Smooth muscle cell of bladder (primary cell): ENCODE measurements at places on chromosomes 5 and 9. TPM values are rescaled to one million over a fixed set of nuclear protein-coding genes. Genes with fewer than 3 reads are reported as not detected.

Gene GBGT1
- 6.8 and 7.8 TPM in 2 replicates for total RNA-seq

Gene SAXO1
- total RNA-seq, result under 0.01 and 0.09 TPM in 2 replicates

Gene NFIB
- total RNA-seq, result 9.7 and 13.6 TPM in 2 replicates

Gene FGF1
- 0.92 and 1.1 TPM in 2 replicates for total RNA-seq

Gene FOXD4L6
- total RNA-seq, result under 0.01 and 0.09 TPM in 2 replicates

Gene KLF9
- 85.1 and 102 TPM in 2 replicates for total RNA-seq

Gene ADAMTS6
- total RNA-seq, result 58.6 and 72.2 TPM in 2 replicates

Gene MZB1
- total RNA-seq, result 0.14 and 0.18 TPM in 2 replicates

Gene RAB24
- total RNA-seq, result 25.7 and 28.5 TPM in 2 replicates

Gene GGTA1
- total RNA-seq, result not detected in 2 replicates

Gene SMIM27
- 2.7 and 3.4 TPM in 2 replicates for total RNA-seq

Gene INIP
- total RNA-seq, result 10.0 and 11.3 TPM in 2 replicates

Gene PCDHB5
- 0.57 and 1.4 TPM in 2 replicates for total RNA-seq

Gene TLR4
- total RNA-seq, result 4.1 and 5.3 TPM in 2 replicates

Gene TRMT10B
- total RNA-seq, result 2.9 and 3.4 TPM in 2 replicates

Gene SHISAL2B
- total RNA-seq, result not detected in 2 replicates

Gene LECT2
- not detected in 2 replicates for total RNA-seq

Gene TMEM167A
- 56.9 and 68.4 TPM in 2 replicates for total RNA-seq

Gene SNCAIP
- total RNA-seq, result 14.2 and 19.4 TPM in 2 replicates

Gene PCA3
- total RNA-seq, result not detected in 2 replicates

Gene ZBTB6
- total RNA-seq, result 12.9 and 13.6 TPM in 2 replicates

Gene SEMA6A
- 0.43 and 0.74 TPM in 2 replicates for total RNA-seq

Gene GABBR2
- 2.0 and 12.9 TPM in 2 replicates for total RNA-seq

Gene ST8SIA4
- 0.28 and 0.37 TPM in 2 replicates for total RNA-seq

Gene C9
- 0.18 TPM in 1 of 2 replicates, not detected in the other for total RNA-seq

Gene XPA
- total RNA-seq, result 6.6 and 7.5 TPM in 2 replicates

Gene CTXN3
- total RNA-seq, result not detected in 2 replicates

Gene NEUROG1
- total RNA-seq, result not detected in 2 replicates

Gene MYO10
- total RNA-seq, result 61.0 and 105 TPM in 2 replicates

Gene ABHD17B
- total RNA-seq, result 14.8 and 20.7 TPM in 2 replicates

Gene ANKRD18A
- total RNA-seq, result not detected in 2 replicates

Gene ARID3C
- 0.09 and 0.14 TPM in 2 replicates for total RNA-seq

Gene CMBL
- total RNA-seq, result 9.4 and 11.2 TPM in 2 replicates

Gene PRRX2
- 18.5 and 23.2 TPM in 2 replicates for total RNA-seq

Gene CCNI2
- total RNA-seq, result not detected in 2 replicates

Gene HTR1A
- total RNA-seq, result not detected in 2 replicates

Gene DMXL1
- 33.7 and 36.6 TPM in 2 replicates for total RNA-seq

Gene C6
- total RNA-seq, result 0.14 and 0.28 TPM in 2 replicates

Gene TIMD4
- not detected in 2 replicates for total RNA-seq

Gene TCERG1
- total RNA-seq, result 18.2 and 18.5 TPM in 2 replicates

Gene PLAA
- total RNA-seq, result 32.1 and 36.5 TPM in 2 replicates

Gene INSL4
- total RNA-seq, result not detected in 2 replicates

Gene CCL28
- 0.43 and 1.5 TPM in 2 replicates for total RNA-seq

Gene LRRC70
- 0.55 and 0.57 TPM in 2 replicates for total RNA-seq

Gene PCDHB7
- 0.18 and 0.71 TPM in 2 replicates for total RNA-seq

Gene NUTM2F
- not detected in 2 replicates for total RNA-seq

Gene PCDHGA7
- 4.1 and 4.6 TPM in 2 replicates for total RNA-seq

Gene CNOT8
- 48.5 and 58.3 TPM in 2 replicates for total RNA-seq
